ENCODE measurements at places on chromosomes 16 and 17.

- DNase-seq = no peak
Observed at GRCh38 chr16:53083119-53083518, 28.3 kb downstream of the CHD9 start.

DNA sequence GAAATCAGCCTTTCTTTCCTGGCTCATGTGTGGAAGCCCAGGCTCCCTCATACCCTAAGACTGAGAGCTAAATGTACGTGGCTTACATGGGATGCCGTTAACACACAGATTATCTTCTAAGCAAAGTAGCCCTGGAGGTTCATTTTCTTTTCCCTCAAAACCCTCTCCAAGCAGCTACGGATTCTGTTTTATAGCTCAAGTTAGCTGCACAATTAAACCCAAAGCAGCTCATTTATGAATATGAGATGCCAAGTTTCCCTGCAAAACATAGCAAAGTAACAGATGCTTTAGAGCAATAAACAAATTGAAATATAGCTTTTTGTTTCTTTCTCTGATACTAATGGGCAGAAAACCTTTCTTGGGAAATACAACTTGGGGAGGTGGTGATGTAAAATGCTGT is 72.0 kb downstream of the HS3ST2 start:
- no peak for DNase-seq

DNA sequence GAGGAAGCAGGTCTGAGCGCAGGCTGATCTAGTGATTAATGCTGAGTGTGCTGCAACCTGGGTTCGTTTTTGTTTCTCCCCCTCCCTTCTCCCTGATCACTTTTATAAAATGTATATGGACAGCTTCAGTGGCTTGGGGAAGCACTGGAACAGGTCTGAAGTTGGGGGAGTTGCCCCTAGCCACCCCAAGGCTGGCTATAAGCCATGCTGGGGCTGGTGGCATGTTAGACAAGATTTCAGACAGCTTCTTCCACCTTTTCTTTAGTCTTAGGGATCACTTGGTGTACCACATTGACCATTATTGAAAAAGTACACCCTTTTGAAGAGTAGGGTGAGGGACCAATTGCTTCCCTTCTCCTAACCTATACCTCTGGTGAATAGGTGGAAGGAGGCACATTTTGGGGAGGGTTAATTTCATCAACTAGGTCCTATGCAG is 3.8 kb upstream of the VAC14 start:
- DNase-seq = no peak

GRCh38 chr17:50123649-50124349 is 6.2 kb downstream of the SAMD14 start:
- DNase-seq = peak; percentile 8

GRCh38 chr16:75644240-75645012 is 3.0 kb downstream of the KARS1 start:
- DNase-seq = no peak

GRCh38 chr17:60640503-60640902 is 37.1 kb upstream of the BCAS3 start:
- no peak for DNase-seq

- no peak for DNase-seq
Observed at GRCh38 chr17:44327715-44328449, 3.3 kb upstream of the SLC25A39 start.

Data from NCI-H1092 treated with DMSO at 0.1 percent for 48 hours (cell line).